ENCODE measurements at places on chromosomes 4 and X.

GRCh38 chrX:23904096-23904495, 3.6 kb downstream of the APOO start:
- DNase-seq, result no peak

DNA sequence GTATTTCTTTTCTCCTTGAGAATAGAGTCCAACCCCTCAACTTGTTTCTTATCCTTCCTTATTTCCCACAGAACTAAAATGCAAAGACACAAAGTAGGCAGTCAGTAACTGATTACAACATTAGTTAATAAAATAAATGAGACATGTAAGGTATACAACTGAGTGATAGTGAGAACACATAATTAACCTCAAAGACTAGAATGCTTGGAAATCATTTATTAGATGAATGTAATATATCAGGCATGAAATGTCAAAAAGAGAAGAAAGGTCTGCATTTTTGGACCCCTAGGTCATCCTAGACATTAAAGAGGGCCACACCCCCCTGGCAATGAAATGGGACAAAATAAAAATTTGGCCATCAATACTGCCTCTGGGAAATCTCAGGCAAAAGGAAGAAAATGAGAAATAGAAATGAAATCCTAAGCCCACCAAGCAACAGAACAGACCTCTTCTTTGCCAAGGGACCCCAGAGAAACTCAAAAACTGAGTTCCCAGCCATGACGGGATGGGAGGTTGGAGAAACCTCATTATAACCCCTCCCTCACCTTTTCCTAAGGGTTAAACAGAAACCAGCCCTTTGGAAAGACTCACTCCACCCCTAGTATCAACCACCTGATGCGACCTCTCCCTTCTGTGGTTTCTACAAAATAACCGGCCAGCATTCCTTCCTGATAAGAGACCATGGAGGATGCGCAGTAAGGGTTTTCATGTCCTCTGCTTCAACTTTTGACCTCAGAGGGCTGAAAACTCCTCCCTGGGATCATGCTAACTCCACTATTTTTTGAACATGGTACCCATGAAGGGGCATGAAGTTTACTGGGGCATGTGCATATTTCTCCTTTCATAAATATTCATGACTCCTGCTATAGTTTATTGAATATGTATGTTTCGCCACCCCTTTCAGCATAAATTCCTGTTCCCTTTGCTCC, 90.0 kb upstream of the EXOC1L start:
- DNase-seq, result no peak

DNA sequence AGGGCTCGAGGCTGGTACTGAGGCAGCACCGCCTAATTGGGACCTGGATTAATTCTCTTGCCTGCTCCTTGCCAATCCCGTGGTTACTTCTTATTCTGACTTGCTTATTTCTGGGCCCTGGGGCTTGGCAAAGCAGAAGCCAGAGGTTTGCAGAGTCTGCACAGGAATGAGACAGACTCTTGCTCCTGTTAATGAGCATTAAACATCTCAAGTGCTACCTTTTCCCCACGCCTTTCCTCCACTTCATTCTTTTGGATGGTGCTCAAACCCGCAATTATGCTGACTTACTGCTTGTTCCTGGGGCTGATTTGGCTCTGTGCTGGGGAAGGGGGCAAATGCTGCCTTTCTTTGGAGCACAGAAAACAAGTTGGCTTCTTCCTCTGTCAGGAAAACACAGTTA, 16.5 kb upstream of the STOX2 start:
- no peak for DNase-seq

GRCh38 chr4:143148521-143148920, 36.2 kb upstream of the USP38 start:
- no peak for DNase-seq

- DNase-seq, result no peak
Observed at GRCh38 chr4:42148425-42148824, 4.0 kb downstream of the BEND4 start.

- no peak for DNase-seq
Observed at GRCh38 chr4:72118017-72118416, 86.2 kb downstream of the NPFFR2 start.
